ENCODE measurements at places on chromosomes 6 and 20.

- DNase-seq = no peak
These were observed 19.3 kb downstream of the DOP1A start for GRCh38 chr6:83086751-83087150.

GRCh38 chr6:105593805-105594671 is 191.2 kb upstream of the PREP start:
- DNase-seq = no peak

GRCh38 chr20:11232896-11233295 is 559.1 kb upstream of the JAG1 start:
- DNase-seq = no peak

- no peak for DNase-seq
These were observed 106.8 kb downstream of the OR2B2 start for GRCh38 chr6:27805347-27805746.

- no peak for DNase-seq
These were observed 118.9 kb upstream of the PMEPA1 start for GRCh38 chr20:57828696-57829095.

DNA sequence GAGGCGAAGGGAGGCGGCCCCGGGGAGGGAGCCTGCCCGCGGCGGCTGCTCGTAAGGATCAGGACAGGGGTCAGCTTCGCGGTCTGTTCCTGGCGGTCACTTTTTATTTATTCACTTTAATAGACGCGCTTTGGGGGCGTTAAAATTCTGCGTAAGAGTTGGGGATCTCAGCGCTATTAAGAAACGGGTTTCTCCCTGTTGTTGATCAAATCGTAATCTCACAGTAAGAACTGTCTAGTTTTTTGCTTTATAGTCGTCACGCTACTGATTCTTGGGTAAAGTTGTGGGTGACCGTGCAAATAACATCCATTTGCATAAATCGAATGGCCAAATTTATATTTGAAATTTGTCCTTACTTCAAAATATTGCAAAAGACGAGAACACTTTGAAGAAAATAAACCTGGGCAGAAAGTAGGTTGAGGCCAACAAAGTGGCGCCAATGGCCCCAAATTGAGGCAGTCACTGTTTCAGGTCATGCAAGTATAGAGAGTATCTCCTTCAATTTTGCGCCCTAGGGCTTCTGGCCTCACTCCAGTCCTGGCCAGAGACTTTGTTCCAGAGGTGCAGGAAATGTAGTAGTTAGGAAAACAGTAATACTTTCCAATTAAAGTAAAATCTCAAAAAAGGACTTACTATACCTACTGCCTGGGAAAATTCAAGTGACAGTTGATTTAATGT is 963 bp upstream of the RMND1 start:
- peak; percentile 52 for DNase-seq
